NCI-H1417 treated with DMSO at 0.1 percent for 48 hours (cell line): ENCODE measurements at places on chromosomes 12 and 14.

GRCh38 chr14:102727336-102728095, 49.7 kb upstream of the TRAF3 start:
- DNase-seq, result no peak

GRCh38 chr12:53004582-53004981, 1.7 kb upstream of the EIF4B start:
- DNase-seq, result no peak

DNA sequence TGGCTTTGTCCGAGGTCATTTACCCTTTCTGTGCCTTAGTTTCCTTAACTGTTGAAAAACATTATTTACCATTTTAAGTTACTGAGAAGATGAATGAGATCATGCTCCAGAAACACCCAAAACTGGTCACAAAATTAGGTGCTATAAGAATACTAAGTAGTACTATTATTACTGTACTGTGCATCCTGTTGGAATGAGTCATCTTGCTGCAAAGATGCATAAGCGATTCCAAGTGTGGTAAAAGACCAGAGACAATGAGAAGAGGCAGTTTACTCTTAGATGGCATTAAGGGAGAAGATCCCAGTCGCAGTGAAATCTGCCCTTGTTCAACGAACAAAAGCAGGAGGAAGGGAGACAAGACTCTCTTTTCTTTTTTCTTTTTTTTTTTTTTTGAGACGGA, 4.2 kb upstream of the PLEKHA5 start:
- DNase-seq, result no peak

DNA sequence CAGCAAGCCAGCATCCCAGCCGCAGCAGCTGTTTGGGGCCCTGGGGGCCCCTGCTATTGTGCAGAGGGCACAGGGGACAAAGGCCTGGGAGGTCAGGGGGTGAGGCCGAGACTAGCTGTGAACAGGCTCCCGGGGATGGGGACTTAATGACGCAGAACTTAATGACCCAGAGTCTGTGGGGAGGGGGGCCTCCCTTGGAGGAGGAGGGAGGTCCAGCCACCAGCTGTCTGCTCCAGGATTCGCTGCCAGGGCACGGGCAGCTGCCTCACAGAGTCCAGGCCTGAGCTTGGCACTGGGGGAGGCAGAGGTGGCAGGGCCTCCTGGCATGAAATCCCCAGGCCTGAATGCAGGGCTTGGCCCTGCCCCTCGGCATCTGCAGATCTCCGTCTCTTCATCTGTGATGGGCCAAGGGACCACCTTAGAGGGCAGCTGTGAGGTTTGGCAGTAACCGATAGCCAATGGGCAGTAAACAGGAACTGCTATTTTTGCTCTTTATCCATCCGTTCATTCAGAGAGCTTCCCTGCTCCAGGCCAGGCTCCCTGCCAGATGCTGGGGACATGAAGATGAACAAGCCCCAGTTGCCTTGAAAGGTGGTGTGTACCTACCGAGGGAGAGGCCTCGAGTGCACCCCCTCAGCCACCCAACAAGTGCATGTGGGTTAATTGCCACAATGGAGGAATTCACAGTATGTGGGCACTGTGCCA, 6.7 kb downstream of the FAM222A start:
- DNase-seq, result no peak

GRCh38 chr12:98492580-98493140, 22.7 kb upstream of the TMPO start:
- DNase-seq, result no peak

DNA sequence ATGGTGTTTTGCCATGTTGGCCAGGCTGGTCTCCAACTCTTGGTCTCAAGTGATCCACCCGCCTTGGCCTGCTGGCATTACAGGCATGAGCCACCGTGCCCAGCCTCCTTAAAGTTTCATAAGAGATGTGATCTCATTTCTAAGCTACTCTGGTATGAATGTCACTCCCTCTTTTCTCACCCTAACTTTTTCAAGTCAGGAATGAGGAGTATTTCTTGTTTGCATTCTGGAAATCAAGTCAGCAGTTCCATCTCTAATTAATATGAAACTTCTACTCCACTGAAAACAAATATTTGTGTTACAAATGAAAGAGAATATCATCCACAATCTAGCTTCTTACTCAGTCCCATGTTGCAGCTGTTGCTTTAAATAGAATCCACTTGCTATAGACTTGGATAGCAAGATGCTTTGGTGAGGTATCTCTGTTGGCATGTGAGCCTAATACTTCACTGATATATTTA, 61.3 kb downstream of the ARF6 start:
- DNase-seq, result no peak

GRCh38 chr12:53057816-53058500, 8.1 kb downstream of the TNS2 start:
- no peak for DNase-seq

DNA sequence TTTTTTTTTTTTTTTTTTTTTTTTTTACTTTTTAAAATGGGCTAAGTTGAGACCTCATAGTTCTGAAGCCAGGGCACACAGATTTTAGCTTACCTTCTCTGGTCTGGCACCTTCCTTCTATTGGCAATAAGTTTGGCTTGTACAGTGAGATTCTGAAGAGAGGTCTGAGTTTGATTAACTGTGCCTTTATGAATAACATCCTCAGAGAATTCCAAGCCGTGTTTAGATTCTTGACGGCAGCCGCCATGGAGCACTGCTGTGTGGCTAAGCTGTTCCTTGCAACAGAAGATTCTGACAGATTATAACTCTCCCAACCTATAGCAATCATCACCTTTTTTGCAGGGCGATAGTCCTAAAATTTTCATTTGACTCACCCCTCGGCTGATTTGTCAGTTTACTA, 354.9 kb upstream of the FAR2 start:
- no peak for DNase-seq

DNA sequence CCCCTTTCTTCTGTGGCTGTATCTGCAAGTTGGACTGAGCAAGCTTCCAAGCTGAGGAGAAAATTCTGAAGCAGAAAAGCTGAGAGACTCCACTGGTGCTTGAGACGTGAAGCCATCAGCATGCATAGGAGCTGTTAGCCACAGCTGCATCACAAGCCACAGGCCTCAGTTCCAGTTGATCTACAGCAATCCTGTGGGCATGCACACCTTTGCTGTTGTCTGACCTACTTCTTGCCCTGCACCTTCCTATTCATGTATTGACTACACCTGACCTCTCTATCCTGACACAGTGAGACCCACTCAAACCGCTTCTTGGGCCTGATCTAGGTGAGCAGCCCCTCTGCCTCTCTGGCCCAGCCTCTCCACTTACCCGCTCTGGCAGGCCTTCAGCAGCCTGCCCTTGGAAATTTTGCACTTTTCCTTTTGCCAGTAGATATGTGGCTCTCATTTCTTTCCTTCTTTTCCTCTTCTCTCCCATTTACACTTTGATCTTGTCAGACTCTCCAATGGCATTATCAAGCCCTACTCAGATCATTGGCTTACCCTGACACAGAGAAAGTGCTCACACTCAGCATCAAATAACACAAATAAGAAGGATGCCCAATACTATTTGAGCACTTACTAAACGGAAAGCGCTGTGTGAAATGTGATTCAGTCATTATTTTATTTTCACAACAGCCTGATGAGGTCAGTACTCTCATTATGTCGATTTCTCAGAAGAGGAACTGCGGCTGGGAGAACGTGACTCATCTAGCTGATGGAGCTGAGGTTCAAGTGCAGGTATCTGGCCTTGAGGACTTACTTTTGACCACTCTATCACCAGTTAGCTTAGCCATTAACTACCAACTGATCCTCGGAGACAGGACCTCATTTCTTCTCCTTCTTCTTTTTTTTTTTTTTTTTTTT, 21.9 kb upstream of the PTGR2 start:
- DNase-seq, result no peak

- no peak for DNase-seq
Observed at GRCh38 chr12:108589028-108589839, 8.7 kb downstream of the TMEM119 start.

DNA sequence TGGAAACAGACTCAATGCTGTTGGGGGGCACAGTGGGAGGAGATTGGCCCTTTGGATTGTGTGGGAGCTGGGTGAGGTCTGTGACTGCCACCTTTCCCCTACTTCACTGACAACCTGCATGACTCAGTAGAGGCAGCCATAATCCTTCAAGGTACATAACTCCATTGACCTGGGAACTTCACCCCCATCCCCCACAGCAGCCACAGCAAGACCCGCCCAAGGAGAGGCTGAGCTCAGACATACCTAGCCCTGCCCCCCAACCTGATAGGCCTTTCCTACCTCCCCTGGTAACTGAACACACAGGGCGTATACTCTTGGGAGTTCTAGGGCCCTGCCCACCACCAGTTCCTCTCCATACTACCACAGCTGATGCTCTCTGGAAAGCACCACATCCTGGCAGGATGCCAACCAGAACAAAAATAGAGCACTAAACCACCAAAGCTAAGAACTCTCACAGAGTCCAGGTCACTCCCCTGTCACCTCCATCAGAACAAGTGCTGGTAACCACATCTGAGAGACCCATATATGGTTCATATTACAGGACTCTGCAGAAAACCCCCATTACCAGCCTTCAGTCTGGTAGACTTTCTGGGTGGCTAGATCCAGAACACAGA, 703.9 kb downstream of the FSCB start:
- no peak for DNase-seq

GRCh38 chr14:34964977-34965764, 17.6 kb upstream of the SRP54 start:
- no peak for DNase-seq

GRCh38 chr14:72275242-72275641, 343.0 kb downstream of the RGS6 start:
- no peak for DNase-seq

- no peak for DNase-seq
Observed at GRCh38 chr12:61037792-61038191, 1222.4 kb upstream of the USP15 start.

- DNase-seq, result peak; percentile 47
Observed at GRCh38 chr14:34872822-34873588, 2.2 kb downstream of the BAZ1A start.

DNA sequence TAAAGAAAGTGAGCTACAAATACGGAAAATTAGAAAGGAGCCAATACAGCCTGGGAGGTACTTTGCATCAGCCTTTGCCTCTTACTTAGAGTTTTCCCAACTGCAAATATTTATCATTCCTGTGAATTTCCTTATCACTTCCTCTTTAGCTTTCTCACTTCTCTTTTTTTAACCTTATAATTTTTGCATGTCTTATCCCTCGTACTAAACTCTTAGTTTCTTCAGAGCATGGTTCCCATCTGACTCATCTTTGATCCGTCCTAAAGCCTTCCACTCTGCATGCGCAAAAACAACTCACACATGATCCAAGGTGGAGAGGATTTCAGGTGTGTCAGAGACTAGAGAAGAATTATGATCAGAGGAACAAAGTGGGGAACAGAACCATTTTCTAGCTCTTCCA, 9.6 kb upstream of the SNAPC1 start:
- no peak for DNase-seq
